ENCODE measurements at places on chromosomes 7 and 10.
A peak's percentile ranks its signal among the peaks of the same experiment; 100 is the strongest.

DNA sequence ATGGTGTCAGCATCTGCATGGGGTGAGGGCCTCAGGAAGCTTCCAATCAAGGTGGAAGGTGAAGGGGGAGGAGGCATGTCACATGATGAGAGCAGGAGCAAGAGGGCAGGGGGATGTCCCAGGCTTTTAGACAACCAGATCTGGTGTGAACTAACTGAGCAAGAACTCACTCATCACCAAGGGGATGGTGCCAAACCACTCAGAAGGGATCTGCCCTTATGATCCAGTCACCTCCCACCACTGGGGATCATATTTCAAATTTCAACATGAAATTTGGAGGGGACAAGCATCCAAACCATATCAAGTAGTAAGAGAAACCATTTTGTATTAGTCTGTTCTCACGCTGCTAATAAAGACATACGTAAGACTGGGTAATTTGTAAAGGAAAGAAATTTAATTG lies 33.6 kb downstream of the THNSL1 start:
- no peak for DNase-seq

DNA sequence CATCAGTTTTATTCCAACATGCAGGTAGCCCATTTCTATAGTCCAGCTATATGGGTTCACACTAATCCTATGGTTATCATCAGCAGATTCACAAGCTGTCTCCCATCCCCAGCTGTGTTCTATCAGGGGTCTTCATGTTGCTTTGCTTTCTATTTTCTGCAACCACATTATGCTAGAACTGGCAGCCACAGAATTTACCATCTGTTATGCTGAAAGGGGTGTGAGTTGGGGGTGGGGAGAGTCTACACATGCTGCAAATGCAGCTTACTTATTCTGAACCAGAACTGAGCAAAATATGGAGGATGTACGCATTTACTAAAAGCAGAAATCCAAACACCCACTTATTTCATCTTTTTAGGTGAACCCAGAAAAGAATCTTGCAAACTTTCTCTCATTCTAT lies 32.9 kb downstream of the SHTN1 start:
- DNase-seq: no peak

DNA sequence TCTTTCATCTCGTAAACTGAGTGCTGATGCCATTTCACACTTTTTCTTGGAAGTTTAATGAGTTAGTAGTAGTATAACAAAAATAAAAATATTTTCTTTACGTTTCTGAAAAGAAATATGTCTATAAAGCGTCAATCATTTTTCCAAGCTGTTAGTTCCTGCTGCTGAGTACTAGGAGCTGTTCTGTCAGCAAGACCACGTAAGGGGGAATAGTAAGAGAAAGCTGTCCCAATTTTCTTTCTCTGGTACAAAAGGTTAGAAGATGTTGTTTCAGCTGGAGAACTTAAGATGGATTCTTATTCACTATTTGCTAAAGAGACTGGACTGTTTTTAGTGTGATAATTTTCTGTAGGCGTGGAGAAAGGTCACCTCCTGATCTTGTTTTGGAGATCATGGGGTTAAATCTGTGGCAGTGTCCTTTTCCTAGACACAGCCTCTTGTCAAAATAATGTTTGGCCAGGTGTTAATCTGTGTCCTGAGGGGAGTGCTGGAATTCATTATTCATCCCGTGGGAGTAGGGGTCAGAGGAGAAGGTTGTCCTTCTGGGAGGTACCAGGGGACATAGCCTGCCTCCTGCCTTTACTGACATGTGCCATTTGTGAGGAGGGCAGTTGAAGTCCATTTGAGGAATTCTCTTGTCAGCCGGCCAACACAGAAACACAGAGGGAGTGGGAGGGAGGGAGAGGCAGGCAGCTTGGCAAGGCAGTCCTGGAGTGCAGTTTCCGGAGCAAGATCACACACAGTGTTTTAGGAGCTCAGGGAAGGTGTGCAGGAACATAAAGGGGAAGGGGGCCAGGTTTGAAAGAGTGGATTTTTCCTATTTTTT lies 368.7 kb downstream of the AUTS2 start:
- DNase-seq: no peak

GRCh38 chr10:44293842-44294241 lies 91.1 kb downstream of the CXCL12 start:
- DNase-seq: no peak

GRCh38 chr10:128972036-128972405 lies 495.0 kb upstream of the MGMT start:
- DNase-seq: no peak

DNA sequence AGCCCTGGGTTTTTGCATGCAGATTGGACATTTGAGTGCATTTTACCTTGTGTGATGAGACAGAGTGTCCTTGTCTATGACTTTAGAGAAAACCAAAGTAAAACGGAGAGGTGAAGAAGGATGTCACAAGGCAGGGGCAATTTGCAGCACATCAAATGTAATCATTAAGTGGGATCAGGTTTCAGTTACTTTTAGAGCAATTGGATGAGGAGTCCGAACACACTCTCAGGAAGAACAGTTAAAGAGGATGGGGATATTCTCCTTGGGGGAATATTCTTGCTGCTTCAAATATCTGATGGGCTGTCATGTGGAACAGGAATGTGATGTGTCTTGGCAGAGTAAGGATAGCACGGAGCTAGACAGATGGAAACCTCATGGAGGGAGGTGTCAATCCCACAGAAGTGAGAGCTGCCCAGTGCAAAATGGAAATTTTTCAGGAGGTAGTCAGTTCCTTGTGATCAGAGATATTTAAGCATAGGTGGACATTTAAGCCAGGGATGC lies 757 bp downstream of the RAB19 start:
- DNase-seq: no peak

- DNase-seq: no peak
Measured at GRCh38 chr7:64996305-64996704, 5.5 kb upstream of the ZNF117 start.

- DNase-seq: no peak
Measured at GRCh38 chr7:70456719-70457118, 675.2 kb upstream of the GALNT17 start.

GRCh38 chr10:121288864-121289661 lies 309.2 kb downstream of the FGFR2 start:
- DNase-seq: no peak

- no peak for DNase-seq
Measured at GRCh38 chr10:98196985-98197384, 62.5 kb downstream of the R3HCC1L start.

- no peak for DNase-seq
Measured at GRCh38 chr7:73626814-73627213, 2.5 kb upstream of the MLXIPL start.

- DNase-seq: no peak
Measured at GRCh38 chr10:25451401-25451800, 276.6 kb downstream of the GPR158 start.

DNA sequence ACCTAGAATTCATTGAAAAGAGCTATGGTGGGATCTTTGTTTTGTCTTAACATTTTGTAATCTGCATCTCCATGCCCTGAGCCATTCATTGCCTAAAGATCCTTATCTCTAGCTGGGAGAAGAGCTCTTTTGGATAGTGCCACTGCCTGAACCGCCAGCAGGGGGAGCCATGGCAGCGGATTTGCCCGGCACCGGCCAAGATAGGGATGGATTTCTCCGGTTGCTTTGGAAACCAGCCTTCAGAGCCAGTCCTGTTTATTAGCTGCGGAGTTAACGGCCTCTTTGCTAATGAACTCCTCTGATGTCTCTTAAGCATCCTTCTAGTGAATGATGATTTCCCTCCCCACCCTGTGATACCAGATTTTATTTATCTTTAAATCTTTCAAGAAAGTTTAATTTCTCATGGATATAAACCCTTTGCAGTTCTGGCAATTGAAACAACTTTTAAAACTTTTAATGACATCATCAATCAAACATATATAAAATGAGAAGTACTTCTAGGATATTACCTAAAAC lies 58.2 kb upstream of the LYZL2 start:
- peak; percentile 72 for DNase-seq

DNA sequence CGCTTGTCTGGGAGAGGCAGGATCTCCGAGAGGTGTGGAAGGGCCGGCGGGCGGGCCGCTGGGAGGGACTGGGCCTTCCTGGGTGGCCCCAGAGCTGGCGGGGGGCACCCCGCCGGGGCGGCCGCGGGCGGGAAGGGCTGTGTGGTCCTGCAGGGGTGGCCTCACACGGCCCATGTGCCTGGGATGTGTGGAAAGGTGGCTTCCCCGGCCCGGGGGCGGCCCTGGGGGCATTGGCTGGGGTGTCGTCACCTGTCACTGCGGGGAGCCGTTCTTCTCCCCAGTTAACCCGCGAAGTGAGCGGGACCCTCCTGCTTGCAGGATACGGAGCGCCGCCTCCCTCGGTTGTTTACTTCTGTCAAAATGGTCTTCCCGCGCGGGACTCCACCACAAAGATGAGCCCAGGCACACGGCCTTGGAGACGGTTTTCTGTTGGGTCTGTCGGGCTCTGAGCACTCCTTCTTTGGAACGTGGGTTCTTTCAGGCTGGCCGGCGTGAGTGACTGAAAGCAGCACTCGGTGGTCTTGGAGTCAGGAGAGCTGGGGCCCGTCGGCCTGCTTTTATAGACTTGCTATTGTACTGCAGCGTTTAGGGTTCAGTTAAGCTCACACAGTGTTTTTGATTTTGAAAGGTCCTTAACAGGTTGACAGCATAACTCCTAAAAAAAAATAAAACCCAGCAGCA lies 700 bp downstream of the SMC3 start:
- peak; percentile 19 for DNase-seq

GRCh38 chr7:103538964-103539709 lies 93.1 kb upstream of the SLC26A5 start:
- no peak for DNase-seq

DNA sequence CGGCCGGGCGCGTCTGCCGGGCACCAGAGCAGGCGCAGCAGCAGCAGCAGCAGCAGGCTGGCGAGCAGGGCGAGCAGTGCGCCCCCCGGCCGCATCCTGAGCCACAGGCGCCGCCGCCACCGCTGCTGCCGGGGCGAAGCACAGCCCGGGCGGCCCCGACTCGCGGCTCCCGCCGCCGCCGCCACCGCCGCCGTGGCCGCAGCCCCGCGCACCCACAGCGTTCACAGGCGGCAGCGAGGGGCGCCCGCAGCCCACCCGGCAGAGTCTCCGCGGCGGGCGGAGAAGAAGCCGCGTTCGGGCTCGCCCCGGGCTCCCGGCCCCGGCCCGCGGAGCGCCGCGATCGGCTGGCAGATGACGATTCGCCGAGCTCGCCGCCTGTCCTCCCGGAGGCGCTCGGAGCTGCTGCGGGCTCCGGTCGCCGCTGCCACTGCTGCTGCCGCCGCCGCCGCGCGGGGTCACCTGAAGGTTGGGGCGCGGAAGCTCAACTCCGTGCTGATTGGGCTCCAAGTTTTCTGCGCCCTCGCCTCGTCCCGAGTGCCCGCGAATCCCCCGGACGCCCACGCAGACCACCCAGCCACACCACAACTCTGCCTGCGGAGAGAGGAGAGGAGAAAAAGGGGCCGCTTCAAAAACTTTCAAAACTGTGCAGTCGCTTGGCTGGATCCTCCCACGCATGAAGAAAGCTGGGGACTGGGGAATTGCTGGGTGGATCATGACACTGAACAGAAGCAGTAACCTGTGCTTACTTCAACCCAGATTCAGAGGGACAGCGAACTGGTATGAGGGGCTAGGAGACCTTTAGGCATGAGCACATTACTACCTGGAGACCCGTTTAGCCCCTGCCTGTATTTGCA lies at the start of gene ST8SIA6:
Gene ST8SIA6, minus strand, starts transcription at position 435 of the 854 bp plus-strand sequence. Its CDS starts 340 bp downstream, at position 95.
- peak; percentile 9 for DNase-seq

GRCh38 chr10:24352399-24352798 lies 143.5 kb downstream of the KIAA1217 start:
- DNase-seq: no peak

- no peak for DNase-seq
Measured at GRCh38 chr7:42085531-42085930, 151.5 kb downstream of the GLI3 start.

DNA sequence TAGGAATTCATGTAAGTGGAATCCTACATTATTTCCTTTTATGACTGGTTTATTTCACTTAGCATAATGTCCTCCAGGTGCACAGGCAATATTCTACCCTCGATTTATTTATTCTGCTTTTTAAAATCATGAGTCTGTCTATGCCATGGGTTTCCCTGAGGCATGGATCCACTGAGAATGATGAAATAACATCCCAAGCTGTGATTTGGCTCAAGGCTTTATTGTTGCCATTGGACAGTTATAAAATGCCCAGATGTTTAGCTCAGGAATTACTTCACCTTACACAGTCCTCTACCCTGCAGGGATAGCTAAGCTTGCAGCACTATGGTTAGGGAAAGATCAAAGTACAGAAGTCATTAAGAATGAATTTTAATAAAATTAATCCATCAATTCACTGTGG lies 219.5 kb downstream of the FRMD4A start:
- no peak for DNase-seq

DNA sequence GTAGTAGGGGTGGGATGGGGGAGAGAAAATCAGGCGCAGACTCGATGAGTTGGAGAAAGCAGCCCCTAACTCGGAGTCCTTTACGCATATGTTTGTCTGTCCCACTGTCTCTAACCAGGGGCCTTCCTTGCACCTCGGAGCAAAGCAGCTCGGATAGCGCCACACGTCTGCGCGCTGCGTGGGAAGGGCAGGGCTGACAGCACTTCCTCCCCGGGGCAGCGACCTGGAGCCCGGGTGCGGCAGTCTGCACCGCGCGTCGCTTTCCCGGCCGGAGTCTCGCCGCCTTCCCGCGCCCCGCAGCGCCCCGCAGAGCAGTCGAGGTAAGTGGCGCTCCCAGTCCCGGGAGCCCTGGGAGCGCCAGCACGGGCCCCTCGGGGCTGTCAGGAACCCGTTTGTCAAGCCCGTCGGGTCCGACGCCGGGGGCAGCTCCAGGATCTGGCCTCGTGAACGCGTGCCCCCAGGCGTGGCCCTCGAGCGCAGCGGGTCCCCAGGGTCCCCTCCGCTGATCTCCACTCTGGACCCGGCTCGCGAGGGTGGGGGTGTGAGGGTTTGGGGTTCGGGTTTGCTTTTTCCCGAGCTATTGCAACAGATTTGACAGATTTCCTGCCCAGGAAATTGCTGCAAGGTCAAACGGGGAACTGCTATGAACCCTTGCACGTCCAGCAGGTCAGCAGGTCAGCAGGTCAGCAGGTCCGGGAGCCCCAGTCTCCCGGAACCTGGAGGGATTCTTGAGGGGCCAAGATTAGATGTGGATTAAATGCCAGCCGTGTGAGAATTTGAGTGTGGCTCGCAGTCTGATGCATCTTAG lies 597 bp downstream of the APBB1IP start:
- peak; percentile 46 for DNase-seq

GRCh38 chr7:157752832-157753291 lies 416.1 kb downstream of the DNAJB6 start:
- DNase-seq: no peak

GRCh38 chr7:44384586-44385433 lies 59.4 kb upstream of the CAMK2B start:
- DNase-seq: no peak

GRCh38 chr7:132270517-132270916 lies 305.8 kb downstream of the PLXNA4 start:
- no peak for DNase-seq

- DNase-seq: no peak
Measured at GRCh38 chr10:88983206-88983605, 7.4 kb upstream of the FAS start.

GRCh38 chr7:130852867-130853266 lies 118.9 kb upstream of the KLF14 start:
- DNase-seq: no peak

GRCh38 chr10:132861884-132862461 lies 76.0 kb upstream of the NKX6-2 start:
- DNase-seq: no peak

- no peak for DNase-seq
Measured at GRCh38 chr7:2301511-2301863, 12.8 kb downstream of the SNX8 start.

GRCh38 chr10:132793871-132794849 lies 8.2 kb upstream of the NKX6-2 start:
- no peak for DNase-seq
